Stimulated activated naive CD8-positive, alpha-beta T cell treated with anti-CD3 and anti-CD28 coated beads, Interleukin-15, amount 100 ng/mL, for 72 hours (primary cell): ENCODE measurements at places on chromosomes 11 and 22.

- no peak for DNase-seq
These were observed 21.6 kb downstream of the ZFTA start for GRCh38 chr11:63747011-63747410.

GRCh38 chr11:2951231-2952110 is 22.3 kb upstream of the PHLDA2 start:
- DNase-seq = no peak

GRCh38 chr22:17347724-17348123 is 21.5 kb upstream of the CECR2 start:
- DNase-seq = no peak

GRCh38 chr22:41481131-41481830 is 12.4 kb downstream of the ACO2 start:
- DNase-seq = no peak

GRCh38 chr11:102435688-102436087 is 16.9 kb downstream of the TMEM123 start:
- DNase-seq = no peak
